Fibroblast of the conjunctiva (primary cell): ENCODE measurements at places on chromosomes 12 and 14.

GRCh38 chr14:90451961-90452360 is 55.1 kb downstream of the CALM1 start:
- DNase-seq: no peak

- DNase-seq: peak; percentile 97
Observed at GRCh38 chr14:68682166-68683103, 110.4 kb downstream of the ZFP36L1 start.

DNA sequence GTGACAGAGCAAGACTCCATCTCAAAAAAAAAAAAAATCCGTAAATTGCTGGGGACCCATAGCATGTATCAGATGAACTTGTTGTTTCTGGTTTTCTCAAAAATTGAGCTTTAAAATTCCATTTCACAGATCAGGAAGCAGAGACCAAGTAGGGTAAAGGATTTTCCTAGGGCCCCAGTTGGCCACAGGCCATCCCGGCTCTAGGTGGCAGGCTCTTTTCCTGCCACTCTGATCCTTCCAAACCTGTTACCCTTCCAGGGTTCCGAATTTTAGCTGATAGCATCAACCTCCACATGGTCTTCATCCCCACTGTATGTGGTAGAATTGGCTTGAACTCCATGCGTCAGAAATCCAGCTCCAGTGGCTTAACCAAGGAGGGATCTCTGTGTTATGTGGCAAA is 36.1 kb upstream of the BDKRB2 start:
- DNase-seq: no peak

DNA sequence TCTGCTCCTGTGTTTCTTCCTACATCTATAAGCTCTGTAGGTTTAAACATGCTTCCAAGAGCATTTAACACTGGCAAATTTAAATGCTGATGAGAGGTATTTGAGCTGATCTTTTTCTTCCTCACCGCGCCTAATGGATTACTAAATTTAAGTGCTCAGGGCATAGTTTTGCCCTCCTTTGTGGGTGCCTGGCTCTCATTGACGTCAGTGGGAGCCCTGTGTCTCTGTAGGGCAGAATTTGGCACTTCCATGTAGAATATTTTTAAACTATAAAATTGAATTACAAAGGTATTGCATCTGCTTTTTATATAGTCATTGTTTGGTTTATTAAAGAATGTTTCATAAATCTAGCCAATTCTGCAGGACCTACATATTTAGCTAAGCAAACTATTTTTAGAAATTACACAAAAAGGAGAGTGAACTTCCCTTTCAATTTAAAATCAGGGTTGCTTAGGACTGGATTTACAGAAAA is 444.8 kb downstream of the AEBP2 start:
- DNase-seq: no peak

GRCh38 chr14:90625445-90625844 is 190.8 kb downstream of the TTC7B start:
- DNase-seq: no peak
